ENCODE measurements at places on chromosomes 2 and 18. TPM values are rescaled to one million over a fixed set of nuclear protein-coding genes. Genes with fewer than 3 reads are reported as not detected.
A peak's percentile ranks its signal among the peaks of the same experiment; 100 is the strongest.

GRCh38 chr2:28558158-28558820, 62.4 kb downstream of the PLB1 start:
- no peak for DNase-seq

DNA sequence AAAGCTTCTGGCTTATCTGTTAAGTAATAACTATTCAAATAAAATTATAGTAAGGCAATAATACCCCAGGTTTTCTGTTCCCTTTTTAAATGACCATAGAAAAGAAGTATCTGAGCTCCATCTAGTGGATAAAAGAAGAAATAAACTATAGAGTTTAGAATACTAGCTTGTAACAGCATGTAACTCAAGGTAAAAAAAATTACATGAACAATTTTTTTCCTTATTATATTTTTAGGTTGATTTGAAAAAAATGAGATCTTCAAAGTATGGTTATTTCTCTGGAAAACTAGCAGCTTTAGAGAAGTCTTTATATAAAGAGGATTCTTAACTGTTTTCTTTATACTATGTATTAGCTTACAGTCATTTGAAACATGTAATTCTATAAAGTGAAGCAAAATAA, 58.1 kb downstream of the NCKAP1 start:
- peak; percentile 40 for DNase-seq

DNA sequence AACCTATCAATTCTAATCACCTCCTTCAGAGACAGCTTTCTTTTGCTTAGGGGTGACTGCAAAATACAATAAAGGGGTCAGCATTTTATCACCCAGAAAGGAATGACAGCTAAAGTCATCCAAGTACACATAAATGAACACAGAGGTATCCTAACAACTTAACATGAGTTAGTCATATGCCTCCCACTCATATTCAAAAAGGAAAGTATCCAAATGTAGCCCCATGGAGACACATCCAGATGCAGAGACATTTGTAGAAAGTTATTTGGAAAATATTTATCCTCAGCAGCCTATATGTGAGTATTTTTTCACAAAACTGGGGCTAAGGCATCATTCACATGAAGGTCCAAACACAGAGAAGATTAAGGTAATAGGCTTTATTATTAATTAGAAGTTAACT, 1579.7 kb upstream of the SLC39A10 start:
- no peak for DNase-seq

Gene TUBB8B
- not detected for total RNA-seq

Gene ARHGEF33
- total RNA-seq, result 0.02 TPM

GRCh38 chr2:175468431-175469098, 287.1 kb upstream of the ATP5MC3 start:
- DNase-seq, result no peak

DNA sequence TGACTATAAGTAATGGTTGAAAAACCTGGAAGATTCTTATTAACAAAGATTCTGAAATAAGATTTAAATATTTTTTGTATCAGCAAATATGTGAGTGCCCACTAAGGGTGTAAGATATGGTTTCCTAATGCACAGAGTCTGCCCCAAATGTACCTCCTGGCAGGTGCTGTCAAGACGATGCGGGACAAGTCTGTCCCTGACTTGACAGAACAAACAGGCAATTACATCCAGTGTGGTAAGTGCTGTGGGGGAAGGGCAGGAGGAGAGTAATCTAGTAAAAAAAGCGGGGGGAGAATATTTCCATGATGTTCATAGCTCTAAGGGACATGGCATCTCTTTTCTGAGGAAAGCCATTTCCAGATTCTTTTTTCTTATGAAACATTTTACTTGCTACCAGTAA, 127.5 kb downstream of the COL4A4 start:
- DNase-seq, result no peak

Gene CCDC74A
- 10.4 TPM for total RNA-seq

DNA sequence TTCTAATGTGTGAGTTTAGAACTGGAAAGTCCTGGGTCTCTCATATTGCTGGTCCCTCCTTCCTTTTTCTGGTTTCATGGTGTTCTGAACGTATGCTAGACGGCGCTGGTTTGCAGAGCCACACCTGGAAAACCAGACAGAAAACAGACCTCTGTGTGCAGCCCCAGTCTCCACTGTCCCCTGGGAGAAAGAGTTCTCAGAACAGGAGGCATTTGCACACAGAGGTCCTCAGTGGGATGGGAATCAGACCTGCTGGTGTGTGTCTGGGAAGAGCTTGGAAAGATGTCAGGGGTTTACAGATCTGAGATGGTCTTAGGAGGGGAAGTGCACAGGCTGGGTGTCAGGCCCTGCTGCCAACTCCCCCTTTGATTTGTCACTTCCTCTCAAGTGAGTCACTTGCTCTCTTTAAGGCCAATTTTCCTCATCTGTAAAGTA, 14.9 kb upstream of the MBP start:
- DNase-seq, result peak; percentile 41
